ENCODE measurements at places on chromosomes 6 and 20.

DNA sequence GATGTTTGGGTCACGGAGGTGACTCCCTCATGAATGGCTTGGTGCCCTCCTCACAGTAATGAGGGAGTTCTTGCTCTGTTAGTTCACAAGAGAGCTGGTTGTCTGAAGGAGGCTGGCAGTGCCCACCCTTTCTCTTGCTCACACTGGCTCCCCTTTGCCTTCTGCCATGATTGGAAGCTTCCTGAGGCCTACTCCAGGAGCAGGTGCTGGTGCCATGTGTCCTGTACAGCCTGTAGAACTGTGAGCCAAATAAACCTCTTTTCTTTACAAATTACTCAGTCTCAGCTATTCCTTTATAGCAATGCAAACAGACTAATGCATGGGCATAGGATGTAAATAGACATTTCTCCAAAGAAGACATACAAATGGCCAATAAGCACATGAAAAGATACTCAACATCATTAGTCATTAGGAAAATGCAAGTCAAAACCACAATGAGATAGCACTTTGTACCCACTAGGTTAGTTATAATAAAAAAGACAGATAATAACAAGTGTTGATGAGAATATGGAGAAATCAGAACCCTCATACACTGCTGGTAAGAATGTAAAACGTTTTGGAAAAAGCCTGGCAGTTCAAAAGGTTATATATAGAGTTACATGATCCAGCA, 17.7 kb downstream of the C20orf203 start:
- DNase-seq: no peak

GRCh38 chr6:151494235-151494935, 568 bp downstream of the CCDC170 start:
- DNase-seq: no peak

DNA sequence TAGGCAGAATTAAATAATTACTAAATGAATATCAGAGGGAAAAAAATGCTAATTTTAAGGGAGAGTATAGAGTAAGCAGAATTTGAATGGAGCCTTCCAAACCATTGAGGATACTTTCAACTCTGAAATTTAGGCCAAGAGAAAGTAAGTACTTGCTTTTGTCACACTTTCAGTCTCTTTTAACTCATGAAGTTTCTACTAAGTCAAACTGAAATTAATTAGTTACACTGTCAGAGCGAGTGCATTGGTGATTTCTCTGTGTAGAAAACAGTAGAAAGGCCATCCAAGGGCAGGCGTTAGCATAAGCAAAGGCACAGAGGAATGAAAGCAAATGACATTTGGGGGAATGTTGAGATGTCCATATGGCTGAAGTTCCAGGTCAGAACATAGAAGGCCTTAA, 92.9 kb downstream of the PLEKHG1 start:
- no peak for DNase-seq

GRCh38 chr6:47437592-47437991, 40.0 kb upstream of the CD2AP start:
- no peak for DNase-seq

Measured in HAP-1 (cell line).